EL (cell line): ENCODE measurements at places on chromosomes 13 and 19.
A peak's percentile ranks its signal among the peaks of the same experiment; 100 is the strongest.

GRCh38 chr13:23561261-23561660 lies 9.0 kb upstream of the TNFRSF19 start:
- DNase-seq = no peak

DNA sequence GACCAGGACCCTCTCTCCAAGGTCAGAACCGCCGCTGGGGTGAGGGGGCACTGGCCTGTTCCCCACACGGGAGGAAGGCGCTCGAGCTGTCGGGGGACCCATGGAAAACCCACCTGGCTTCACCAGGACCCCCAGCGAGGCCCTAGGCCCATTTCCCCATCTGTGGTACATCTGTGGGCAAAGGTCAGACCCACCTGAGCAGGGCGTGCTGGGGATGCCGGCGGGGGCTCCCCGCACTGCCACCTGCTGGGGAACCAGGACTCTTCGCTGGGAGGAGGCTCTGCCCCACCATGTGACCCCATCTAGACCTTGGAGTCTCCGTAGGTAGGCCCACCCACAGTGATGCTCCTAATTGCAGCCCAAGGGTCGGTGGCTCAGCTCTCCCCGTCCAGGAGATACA lies 511 bp downstream of the WDR88 start:
- no peak for DNase-seq

GRCh38 chr19:8367327-8368001 lies 3.5 kb downstream of the ANGPTL4 start:
- DNase-seq = peak; percentile 97

- DNase-seq = no peak
Observed at GRCh38 chr19:46926170-46927071, 65.6 kb downstream of the ARHGAP35 start.

- no peak for DNase-seq
Observed at GRCh38 chr19:23481043-23481442, 85.8 kb upstream of the ZNF91 start.

DNA sequence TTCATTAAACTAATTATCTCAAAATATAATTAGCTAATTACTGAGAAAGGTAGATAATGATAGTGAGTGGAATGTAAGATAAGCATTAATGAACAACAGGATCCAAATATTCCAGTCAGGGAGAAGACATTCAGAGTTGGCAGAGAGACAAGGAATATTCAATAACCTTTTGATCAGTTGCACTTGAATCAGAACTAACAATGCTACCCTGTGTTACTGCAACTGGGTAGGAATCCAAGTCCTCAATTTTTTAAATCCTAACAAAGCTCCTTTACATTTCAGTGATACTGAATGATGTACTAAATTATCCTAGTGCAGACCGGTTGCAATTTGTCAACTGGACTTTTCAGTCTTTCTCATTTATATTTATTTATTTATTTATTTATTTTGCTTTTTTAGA lies 107.1 kb upstream of the MIR17HG start:
- DNase-seq = no peak

DNA sequence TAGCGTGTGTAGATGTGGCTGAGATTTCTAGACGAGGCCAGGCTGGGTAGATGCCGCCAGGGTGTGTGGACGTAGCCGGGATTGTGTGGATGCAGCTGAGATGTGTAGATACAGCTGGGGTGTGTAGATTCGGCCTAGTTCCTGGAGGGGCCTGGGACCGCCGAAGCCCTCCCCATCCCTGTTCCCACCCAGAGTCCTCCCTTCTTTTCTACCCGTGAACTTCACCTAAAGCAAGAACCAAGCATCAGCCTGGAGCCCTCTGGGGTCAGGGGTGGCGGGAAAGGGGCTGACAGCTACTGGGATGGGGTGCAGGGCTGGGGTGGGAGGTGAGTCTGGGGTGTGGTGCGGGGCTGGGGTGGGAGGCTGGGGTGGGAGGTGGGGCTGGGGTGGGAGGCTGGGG lies 768 bp downstream of the TMPRSS9 start:
- no peak for DNase-seq

GRCh38 chr13:40389081-40389641 lies 277.3 kb downstream of the FOXO1 start:
- no peak for DNase-seq

DNA sequence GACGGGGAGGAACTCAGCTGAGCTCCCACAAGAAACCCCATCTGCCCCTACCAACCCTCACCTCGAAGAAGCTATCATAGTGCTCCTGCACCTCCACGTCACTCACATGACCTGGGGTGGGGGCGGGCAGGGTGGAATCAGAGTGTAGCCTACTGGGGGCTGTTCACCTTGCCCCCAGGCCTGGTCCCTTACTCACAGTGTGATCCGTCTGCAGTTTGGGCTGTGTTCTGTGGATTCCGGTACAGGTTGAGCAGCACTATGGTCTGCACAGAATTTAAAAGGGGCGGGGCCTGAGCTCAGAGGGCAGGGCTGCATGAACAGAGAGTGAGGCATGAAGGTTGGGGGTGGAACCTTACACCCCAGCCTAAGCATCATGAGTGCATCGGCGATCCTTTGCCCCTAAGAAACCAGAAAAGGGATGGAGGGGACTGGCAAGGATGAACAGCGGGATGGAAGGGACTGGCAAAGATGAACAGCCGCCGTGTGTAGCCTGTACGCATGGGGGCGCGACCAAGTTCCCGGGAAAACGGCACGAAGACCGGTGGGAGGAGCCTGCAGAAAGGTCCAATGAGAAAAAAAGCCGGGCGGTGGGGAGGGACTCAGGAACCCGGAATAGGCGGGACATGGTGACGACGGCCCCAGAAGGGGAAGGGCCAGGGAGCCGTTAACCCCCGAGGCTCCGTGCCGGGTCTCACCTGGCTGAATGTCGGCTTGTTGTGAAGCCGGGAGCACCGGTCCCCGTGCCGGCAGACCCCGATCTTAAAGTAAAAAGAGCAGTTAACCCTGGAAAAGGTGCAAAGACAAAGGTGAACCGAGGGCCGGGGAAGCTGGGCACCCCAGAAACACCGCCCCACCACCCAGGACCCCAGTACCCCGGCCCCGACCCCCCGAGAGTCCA lies 539 bp downstream of the U2AF1L4 start:
- DNase-seq = peak; percentile 97

DNA sequence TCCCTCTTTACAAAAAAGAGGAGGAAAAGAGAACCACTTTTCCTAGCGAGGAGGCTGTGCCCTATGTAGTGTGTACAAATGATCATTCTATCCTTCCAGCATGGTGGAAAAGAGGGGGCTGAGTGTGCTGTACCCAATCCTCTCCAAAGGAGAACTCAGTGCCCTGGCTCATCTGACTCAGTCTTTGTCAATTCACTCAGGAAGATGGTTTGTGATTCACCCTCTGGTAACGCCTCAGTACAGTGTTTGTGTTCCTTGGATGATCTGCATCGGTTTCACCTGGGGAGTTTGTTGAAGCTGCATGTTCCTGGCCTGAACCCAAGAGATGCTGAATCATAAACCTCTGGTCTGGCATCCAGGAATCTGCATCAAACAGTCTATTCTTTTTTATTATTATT lies 18.3 kb upstream of the ENOX1 start:
- peak; percentile 92 for DNase-seq

DNA sequence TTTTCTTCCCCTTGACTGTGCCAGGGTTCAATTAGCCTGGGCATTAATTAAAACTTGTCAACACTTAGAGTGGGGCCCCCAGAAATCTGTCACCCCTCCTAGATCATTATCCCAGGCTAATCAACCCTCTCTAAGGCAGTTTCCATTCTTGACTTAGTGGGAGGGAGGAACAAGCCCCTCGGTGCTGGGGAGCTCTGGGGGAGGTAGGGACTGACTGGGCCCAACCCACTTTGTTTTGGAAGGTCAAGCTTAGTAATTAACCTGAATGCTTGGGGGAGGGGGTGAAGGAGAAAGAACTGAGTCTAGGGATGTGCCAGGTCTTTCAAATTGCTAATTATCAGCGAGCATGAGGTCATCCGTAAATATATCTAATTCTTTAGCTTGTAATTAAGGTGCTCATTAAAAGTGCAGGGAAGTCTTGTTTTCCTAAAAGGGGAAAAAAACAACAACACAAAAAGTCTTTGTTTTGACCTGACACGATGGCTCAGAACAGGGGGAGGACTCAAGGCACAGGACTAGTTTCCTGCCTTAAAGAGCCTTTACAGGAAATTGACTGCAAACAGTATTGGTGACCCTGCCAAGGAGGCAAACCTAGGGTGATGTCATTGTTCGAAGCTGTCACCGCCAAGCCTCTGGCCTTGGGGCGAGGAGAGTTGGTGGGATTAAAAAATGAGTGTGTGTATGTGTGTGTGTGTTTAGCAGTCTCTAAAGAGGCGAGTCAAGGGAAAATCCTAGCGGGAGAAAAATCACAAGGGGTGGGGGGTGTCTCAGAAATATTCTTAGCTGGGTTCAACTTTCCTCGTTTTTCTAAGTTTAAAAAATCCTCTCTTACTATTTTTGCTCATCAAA lies 19.4 kb downstream of the ACTN4 start:
- DNase-seq = peak; percentile 92

DNA sequence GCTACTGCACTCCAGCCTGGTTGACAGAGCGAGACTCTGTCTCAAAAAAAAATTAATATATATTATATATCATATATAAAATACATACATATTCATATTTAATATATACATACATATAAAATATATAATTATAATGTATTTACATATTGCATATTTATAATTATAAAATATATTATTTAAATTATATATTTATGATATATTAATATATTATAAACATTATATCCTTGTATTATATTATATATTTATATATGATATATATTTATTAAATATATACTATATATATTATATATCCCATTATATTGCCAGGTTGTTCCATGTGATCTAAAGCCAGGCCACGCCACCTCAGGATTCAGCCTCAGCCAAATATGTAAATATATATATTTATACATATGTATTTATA lies 9.7 kb downstream of the BRME1 start:
- no peak for DNase-seq

DNA sequence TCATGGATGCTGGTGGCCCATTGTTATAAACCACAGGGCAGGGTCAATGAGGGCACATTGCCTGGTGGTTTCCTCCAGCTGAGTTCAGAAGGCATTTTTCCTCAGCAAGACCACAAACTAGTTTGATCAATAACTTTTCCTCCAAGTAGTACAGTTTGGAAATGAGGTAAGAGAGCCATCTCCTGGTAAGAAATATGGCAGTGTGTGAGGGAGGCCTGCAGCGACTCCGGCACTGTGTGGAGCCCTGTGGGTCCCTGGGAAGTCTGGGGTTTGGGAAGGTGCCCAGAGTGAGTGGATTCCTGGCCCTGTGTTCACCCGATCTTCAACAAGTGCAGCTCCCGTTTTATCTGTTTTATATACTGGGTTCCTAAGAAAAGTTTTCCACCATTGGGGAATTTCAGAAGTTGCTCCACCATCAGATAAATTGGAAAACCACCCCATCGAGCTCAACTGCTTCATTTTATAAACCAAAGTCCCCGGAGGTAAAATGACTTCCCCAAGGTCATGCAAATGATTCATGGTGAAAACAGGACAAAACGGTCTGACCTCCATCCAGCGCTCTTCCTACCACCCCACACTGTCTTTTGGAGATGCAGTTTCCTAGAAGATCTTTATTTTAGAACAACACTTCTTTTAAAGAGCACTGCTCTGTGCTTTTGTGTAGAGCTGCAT lies 148.4 kb downstream of the KATNAL1 start:
- peak; percentile 88 for DNase-seq

DNA sequence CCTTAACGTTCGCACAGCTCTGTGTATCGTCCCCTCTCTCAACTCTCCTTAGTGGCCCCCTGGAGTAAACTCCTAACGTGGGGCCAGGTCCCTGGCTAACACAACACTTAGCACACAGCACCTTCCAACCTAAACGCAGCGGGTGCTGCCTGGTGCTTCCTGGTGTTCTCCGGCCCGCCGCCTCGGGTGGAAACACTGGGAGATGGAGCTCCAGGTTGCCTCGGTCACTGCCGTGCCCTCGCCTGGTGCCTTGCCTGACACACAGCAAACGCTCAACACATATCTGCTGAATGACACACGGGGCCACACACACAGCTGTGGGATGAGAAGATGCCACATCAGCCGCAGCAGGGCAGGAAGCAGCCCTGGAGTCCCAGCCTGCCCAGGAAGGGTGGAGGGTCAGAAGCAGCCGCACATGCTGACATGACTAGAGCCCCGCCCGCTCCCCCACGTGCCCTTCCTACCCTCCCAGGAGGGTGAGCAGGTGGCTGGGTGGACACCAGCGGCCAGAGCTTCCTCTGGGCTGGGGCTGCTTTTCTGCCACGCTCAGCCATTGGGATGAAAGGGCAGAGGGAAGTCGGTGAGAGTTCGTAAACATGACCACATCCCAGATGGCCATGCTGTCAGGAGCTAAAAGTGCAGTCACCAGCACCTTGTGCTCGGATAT lies 6.6 kb downstream of the PEPD start:
- peak; percentile 71 for DNase-seq

DNA sequence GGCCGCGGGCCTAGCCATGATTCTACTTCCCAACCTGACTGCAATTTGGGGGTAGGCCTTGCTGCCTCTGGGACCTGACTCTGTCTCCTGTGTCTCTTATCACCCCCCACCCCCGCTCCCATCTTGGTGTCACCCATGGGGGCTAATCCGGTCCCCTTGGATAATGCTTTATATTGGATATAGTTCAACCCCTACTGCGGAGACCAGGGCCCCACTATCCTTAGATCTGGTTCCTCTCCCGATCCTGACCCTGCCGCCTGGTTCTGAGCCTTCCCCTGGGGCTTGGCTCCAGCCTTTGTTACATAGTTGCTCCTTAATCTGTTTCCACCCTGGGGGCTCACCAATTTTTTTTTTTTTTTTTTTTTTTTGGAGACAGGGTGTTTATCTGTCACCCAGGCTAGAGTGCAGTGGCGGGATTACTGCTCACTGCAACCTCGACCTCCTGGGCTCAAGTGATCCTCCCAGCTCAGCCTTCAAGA lies 1.3 kb downstream of the BLOC1S3 start:
- no peak for DNase-seq

- DNase-seq = no peak
Observed at GRCh38 chr13:97307118-97307881, 85.2 kb downstream of the MBNL2 start.

DNA sequence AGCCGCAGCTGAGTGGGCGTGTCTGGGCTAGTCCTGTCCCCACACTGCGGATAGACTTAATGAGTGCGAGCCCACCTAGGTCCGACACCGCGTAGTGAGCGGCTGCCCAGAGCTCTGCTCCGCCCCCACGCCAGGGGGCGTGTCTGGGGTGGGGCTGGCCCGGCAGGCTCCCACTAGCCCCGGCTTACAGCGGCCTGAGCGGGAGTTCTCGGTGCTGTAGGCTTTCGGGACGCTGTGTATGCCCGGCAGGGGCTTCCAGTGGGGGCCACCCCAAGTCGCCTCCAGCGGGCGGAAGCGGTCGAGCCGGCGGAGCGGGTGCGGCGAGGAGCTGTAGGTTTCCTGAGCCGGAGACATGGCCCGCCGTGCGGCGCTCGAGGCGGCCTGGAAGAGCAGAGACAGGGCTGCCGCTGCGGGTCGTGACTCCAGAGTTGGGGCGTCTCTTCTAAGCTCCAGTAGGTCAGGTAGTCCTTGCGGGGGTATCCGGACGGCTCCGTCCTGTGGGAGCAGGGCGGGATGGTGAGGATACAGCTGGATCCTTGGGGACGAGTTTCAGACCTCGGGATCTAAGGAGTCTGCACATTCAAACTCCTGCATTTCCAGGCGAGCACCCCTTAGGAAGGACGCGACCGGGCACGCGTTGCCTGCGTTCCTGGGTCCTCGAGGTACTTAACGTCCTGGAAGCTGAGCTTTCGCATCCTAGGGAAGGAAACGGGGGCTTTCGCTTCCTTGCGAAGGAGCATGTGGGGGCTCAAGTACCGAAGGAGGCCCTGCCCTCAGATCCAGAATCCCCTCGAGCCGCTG lies 1.2 kb downstream of the CGB7 start:
- DNase-seq = peak; percentile 74

GRCh38 chr19:11169896-11170678 lies 14.5 kb upstream of the SPC24 start:
- no peak for DNase-seq

GRCh38 chr19:16562608-16563025 lies 9.6 kb downstream of the SLC35E1 start:
- no peak for DNase-seq

- DNase-seq = no peak
Observed at GRCh38 chr19:46481947-46482346, 10.6 kb upstream of the PNMA8A start.
